T-helper 2 cell (primary cell): ENCODE measurements at places on chromosomes 1 and 21.

DNA sequence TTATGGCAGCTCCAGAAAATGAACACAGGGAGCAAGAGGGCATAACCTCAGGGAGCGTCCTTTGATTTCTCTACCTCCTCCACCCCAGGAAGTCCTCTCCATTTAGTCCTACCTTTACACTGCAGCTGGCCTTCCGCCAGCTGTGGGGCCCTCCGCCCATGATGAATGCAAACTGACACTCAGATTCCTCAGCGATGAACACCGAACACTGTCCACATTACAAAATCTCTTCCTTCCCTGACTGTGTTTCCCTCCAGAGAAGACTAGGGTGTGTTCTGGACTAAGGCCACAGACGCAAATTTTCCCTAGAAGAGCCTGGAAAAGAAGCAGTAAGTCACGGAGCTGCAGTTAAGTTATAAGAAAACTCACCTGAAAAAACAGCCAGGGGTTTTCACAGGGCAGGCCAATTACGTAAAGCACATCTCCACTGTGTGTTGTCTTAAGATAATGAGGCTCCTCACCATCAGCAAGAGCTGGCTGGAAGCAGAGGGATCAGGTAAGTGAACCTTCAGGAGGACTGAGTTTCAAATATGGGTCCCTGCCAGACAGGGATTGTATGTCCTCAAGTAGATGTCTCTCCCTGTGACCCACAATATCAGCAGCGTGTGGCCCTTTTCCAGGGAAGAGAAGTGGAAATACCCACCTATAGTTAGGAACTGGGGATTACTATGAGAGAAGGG is 46.3 kb upstream of the ATP1B1 start:
- DNase-seq: no peak

- no peak for DNase-seq
Observed at GRCh38 chr1:66250478-66250877, 283.5 kb upstream of the SGIP1 start.

GRCh38 chr21:36560933-36561575 is 81.1 kb upstream of the CLDN14 start:
- DNase-seq: no peak

- DNase-seq: no peak
Observed at GRCh38 chr1:205630241-205630640, 1.6 kb downstream of the ELK4 start.

DNA sequence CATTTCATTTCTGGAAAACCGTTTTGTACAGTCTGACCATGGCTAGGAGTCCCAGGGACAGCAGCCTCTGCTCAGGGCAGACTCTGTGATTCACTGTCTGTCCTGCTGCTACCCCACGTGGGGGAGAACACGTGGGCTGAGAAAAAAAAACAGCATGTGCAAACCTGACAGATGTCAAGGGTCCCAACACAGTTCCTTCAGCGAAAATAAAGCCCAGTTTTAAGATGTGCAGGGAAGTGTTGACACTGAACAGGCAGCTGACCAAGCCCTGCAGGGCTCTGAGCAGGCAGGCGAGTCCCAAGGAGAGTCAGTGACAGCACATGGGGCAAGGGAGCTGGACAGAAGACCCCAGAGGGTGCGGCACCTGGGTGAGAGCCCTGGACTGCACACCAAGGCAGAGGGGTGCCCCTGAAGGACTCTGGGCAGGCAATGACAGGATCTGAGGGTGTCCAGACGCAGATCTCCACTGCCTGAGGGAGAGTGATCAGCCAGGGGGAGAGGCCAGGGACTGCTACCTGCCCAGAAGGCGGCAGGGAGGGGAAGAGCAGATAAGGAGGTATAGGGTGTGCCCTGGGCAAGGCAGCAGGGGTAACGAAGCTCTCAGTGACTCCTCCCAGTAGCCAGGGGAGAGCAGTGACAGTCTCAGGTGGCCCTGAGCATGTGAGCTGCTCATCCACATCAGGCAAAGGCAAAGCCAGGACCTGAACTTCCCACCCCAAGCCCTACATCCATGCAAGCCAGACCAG is 5.1 kb upstream of the SPATC1L start:
- no peak for DNase-seq

DNA sequence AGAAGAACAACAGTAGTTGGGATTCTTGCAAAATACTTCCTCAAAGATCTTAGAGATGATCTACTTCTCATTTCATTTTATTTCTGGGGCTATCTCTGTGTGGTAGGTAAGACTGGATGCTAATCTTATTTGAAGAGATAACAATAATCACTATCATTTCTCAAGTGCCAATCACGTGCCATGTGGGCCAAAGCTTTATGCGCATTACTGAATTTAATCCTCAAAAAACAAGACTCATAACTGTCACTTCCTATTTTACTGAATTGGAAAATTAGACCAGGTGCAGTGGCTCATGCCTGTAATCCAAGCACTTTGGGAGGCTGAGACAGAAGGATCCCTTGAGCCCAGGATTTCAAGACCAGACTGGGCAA is 121.7 kb downstream of the KCNN3 start:
- no peak for DNase-seq

- no peak for DNase-seq
Observed at GRCh38 chr1:184972315-184973055, 1.8 kb downstream of the NIBAN1 start.

- DNase-seq: no peak
Observed at GRCh38 chr1:94998114-94998513, 71.2 kb upstream of the CNN3 start.

DNA sequence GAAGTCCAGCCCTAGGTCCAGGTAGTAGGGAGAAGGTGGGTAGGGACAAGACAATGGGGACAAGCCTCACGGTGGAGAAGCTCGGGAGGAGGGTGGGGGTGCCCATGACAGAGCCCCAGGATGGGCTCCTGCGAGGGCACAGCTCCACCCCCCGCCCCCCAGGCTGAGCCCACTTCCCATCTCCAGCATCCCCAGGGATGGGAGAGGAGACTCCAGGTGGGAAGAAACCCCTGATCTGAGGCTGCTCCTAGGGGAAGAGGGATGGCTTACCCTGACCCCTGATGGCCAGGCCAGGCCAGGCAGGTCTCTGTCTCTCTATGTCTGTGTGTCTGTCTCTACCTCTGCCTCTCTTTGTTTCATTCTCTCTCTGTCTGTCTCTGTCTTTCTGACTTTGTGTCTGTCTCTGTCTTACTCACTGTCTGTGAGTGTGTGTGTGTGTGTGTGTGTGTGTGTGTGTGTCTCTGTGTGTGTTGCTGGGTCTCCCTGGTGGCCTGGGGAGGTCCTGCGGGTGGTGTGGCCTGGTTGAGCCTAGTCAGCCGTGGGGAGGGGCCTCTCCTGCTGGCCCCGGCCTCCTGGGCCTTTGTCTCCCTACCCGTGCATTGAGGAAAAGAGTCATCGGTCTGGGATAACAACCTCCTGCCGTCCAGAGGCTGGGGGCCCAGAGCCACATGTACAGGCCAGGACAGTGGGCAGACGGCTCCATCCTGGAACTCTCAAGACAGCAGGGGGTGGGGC is 45.7 kb downstream of the WNT9A start:
- DNase-seq: no peak

DNA sequence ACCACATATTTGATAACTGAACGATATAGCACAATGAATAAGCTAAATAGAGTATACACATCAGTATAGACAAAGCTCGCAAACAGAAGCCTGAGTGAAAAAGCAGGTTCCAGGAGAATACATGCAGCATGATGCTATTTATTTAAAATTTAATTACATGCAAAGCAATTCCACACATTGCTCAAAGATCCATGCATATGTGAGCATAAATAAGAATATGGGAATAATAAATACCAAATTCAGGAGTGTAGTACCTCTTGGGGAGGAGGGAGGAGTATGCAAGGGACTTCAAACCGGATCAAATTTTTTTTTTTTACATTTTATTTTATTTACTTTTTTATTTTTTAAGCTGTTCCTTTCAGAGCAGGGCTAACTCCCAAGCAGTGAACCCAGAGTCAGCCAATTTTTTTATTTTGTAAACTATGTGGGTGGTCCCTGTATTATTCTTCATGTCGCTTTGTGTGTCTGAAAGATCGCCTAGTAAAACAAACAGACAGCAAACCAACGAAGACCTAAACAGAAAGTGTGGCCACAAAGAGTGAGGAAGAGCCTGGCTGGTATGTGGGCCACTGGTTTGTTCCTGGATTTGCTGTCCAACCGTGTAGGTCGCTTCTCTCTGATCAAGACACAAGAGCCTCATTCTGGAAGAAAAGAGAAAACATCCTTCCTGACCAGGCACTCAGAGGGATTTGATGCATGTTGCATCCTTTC is 4.2 kb upstream of the SHISAL2A start:
- no peak for DNase-seq

- DNase-seq: no peak
Observed at GRCh38 chr1:201561601-201562000, 22.7 kb downstream of the NAV1 start.

DNA sequence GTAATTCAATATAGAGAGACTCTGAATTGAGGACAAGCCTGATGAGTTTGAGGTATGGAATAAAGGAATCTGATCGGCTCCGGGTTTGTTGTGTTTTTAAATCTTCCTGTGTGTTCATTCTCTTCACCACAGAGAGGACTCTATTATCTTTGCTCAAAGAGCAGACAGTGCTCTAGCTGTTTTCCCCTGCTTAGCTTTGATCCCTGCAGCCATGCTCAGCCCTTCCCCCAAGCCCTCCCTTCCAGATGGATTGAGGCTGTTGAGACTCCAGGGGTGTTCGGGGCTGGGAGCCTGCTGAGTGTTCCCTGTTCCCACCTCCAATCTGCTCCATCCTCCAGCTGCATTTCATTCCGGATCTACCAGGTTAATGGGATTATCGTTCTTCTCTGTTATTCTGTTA is 74.2 kb upstream of the CXADR start:
- no peak for DNase-seq

DNA sequence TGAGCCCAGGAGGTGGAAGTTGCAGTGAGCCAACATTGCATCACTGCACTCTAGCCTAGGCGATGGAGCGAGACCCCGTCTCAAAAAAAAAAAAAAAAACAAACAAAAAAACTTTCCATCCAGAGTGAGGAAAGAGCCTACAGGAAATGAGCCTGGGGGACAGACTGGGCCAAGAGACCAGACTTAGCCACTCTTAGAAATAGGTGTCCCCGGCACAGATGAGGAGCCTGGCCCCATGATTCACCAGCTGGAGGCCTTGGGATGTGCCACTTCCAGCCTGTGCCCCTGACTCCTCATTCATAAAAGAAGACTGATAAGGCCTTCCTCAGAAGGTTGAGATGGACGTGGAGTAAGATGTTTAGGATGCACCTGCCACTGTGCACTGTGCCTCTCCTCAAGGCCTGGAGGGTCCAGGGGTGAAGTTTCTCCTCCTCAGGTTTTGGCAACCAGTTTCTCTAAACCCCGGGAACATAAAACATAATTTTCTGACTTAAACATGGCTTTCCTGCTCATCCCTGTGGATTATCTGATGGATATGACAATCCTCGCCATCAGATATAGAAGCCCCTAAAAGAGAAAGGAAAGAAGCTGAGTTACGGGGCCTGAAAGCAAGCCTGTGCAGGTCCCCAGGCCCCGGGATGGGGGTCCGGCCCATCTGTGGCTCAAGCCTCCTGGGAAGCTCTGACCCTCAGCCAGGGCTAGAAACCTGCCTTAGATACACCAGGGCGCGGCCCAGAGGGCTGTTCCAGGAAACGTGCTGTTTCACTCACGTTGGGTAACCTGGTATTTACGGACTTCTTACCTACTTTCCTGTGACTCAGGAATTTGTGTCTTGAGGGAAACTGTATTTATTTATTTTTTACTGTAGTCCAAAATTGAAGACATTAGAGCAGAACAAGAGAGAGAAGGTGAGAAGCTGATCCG is 26.0 kb downstream of the MX1 start:
- DNase-seq: no peak

DNA sequence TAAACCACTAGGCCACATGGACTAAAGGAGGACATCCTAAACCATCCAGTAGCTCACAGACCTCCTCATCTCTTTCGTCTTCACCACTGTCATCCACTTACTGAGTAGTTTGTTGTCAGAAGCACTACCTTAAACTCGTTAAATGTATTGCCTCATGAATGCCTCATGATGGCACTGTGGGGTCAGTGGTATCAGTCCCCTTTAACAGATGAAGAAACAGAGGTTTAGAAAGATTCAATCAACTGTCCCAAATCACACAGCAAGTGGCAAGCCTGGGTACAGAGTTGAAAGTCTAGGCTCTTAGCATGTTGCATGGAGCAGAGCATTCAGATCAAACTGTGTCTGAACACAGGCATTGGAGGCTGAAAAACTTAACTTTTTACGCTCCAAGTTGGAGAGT is 183.6 kb upstream of the KIAA0040 start:
- DNase-seq: peak; percentile 34
